Mammary microvascular endothelial cell (primary cell): ENCODE measurements at places on chromosomes 1 and 21. TPM values are rescaled to one million over a fixed set of nuclear protein-coding genes. Genes with fewer than 3 reads are reported as not detected.

Gene COX20
- 21.2 and 22.3 TPM in 2 replicates for total RNA-seq

Gene TAS1R1
- total RNA-seq, result 0.10 TPM in 1 of 2 replicates, not detected in the other

Gene RNU1-2
- under 0.01 TPM in 1 of 2 replicates, not detected in the other for total RNA-seq

Gene ETNK2
- 12.9 and 13.1 TPM in 2 replicates for total RNA-seq

Gene UBXN10
- 0.07 and 0.39 TPM in 2 replicates for total RNA-seq

Gene TCHH
- total RNA-seq, result not detected in 2 replicates

Gene TRIM58
- total RNA-seq, result 0.33 and 0.34 TPM in 2 replicates

Gene SLC5A3
- total RNA-seq, result 2.9 and 3.2 TPM in 2 replicates

Gene SELP
- total RNA-seq, result 0.49 and 0.67 TPM in 2 replicates

Gene SPATA45
- total RNA-seq, result not detected in 2 replicates

Gene ENAH
- total RNA-seq, result 45.1 and 47.0 TPM in 2 replicates

Gene TMPRSS2
- not detected in 2 replicates for total RNA-seq

Gene INAVA
- total RNA-seq, result not detected in 2 replicates

Gene CLCA4
- not detected in 2 replicates for total RNA-seq

Gene FCGR3A
- total RNA-seq, result not detected in 2 replicates

Gene PLXNA2
- total RNA-seq, result 112 and 123 TPM in 2 replicates

Gene PLCH2
- total RNA-seq, result 0.13 TPM in 1 of 2 replicates, not detected in the other

Gene RPTN
- total RNA-seq, result not detected in 2 replicates

Gene FCRL6
- total RNA-seq, result not detected in 2 replicates

Gene PLA2G2F
- not detected in 2 replicates for total RNA-seq

Gene CRYAA
- not detected in 2 replicates for total RNA-seq

Gene CASQ1
- total RNA-seq, result not detected in 2 replicates

Gene NRIP1
- total RNA-seq, result 61.0 and 64.2 TPM in 2 replicates

Gene ERG
- total RNA-seq, result 62.9 and 65.4 TPM in 2 replicates

Gene CC2D1B
- total RNA-seq, result 26.0 and 28.6 TPM in 2 replicates

Gene RCAN3
- total RNA-seq, result 4.6 and 4.7 TPM in 2 replicates

Gene DIPK1A
- 1.1 and 1.3 TPM in 2 replicates for total RNA-seq

Gene NCF2
- 0.05 and 0.20 TPM in 2 replicates for total RNA-seq

Gene PPFIA4
- under 0.01 TPM in 2 replicates for total RNA-seq

Gene NBPF9
- 7.4 and 7.9 TPM in 2 replicates for total RNA-seq

Gene LAMC2
- total RNA-seq, result 20.5 and 20.6 TPM in 2 replicates

Gene TRABD2B
- total RNA-seq, result not detected in 2 replicates

Gene TESK2
- total RNA-seq, result 2.6 and 2.8 TPM in 2 replicates

Gene PLA2G2A
- total RNA-seq, result not detected in 2 replicates

Gene CFAP57
- 0.13 and 0.15 TPM in 2 replicates for total RNA-seq

Gene PPIAL4G
- not detected in 2 replicates for total RNA-seq

Gene PPCS
- 39.6 and 42.0 TPM in 2 replicates for total RNA-seq

Gene MPL
- not detected in 2 replicates for total RNA-seq

Gene LCE2C
- not detected in 2 replicates for total RNA-seq
